ENCODE measurements at places on chromosomes 13 and 19. TPM values are rescaled to one million over a fixed set of nuclear protein-coding genes. Genes with fewer than 3 reads are reported as not detected.

Gene MRPS31
- 6.7 TPM for polyA plus RNA-seq

Gene TDRD12
- polyA plus RNA-seq = 0.42 TPM

Gene TNFAIP8L1
- 38.6 TPM for polyA plus RNA-seq

Gene COMP
- polyA plus RNA-seq = not detected

Gene PNMA8C
- 5.3 TPM for polyA plus RNA-seq

Gene ZNF416
- polyA plus RNA-seq = 3.6 TPM

Gene NTN5
- 0.78 TPM for polyA plus RNA-seq

Gene CEACAM20
- polyA plus RNA-seq = not detected

Gene TEAD2
- polyA plus RNA-seq = 42.5 TPM

Gene FGF21
- 3.6 TPM for polyA plus RNA-seq

Gene OSCAR
- polyA plus RNA-seq = 0.81 TPM
